ENCODE measurements at places on chromosomes 1 and 21.

GRCh38 chr1:44281962-44282703 is 68.9 kb downstream of the DMAP1 start:
- DNase-seq = no peak

DNA sequence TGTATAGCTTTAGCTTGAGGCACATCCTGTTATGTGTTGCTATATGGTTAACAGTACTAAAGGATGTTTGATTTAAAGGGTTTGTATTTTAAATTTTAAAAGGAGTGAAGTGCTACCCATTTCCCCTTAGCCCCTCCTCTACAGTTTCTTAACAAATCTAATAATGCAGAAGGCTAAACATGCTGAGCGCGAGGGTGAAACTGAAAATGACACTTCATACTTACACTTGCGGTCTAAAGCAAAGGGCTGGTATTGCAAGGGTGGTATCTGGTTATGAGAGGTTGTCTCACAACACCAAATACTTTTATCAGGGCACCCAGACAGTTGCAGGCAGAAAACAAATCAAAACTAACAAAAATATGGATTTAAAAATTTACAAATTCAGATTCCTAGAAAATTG is 172.3 kb downstream of the SIPA1L2 start:
- no peak for DNase-seq

GRCh38 chr1:170604065-170604464 is 59.9 kb upstream of the PRRX1 start:
- DNase-seq = no peak

- no peak for DNase-seq
Observed at GRCh38 chr1:6521536-6521935, 30.1 kb upstream of the PLEKHG5 start.

- DNase-seq = no peak
Observed at GRCh38 chr1:113976609-113977278, 2.5 kb upstream of the OLFML3 start.

DNA sequence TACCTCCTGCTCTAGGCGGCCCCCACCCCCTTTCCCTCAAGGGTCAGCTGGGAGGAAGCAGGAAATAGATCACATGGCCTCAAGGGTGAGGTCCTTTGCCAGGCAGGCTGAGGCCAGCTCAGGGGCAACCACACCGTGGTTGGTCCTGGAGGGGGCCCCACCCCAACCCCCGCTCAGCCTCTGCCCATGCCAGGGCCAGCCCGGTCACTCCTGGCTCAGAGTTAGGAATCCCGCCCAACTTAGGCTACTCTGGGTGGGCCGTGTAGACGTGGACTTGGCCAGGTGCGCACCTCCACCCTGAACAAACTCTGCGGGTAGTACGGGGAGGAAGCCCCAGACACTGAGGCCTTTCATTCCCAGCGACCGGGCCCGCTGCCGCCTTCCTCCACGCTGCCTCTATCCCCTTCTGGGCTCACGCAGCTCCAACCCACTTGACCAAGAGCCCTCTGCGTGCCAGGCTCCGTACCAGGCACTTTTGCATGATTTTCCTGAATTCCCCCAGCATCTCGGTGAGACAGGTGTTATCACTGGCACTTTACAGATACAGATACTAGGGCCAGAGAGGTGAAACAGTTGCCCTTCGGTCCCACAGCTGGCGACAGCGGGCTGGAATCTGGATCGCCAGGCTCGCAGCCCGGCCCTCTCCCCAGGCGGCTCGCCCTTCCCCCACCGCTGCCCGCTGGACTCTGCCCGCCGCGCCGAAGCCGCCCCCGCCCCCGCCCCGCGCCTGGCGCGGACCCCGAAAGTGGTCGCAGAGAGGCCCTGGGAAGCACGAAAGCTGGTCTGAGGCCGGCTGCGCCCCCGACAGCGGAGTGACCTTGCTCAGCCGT is 769 bp downstream of the GALE start:
- no peak for DNase-seq

DNA sequence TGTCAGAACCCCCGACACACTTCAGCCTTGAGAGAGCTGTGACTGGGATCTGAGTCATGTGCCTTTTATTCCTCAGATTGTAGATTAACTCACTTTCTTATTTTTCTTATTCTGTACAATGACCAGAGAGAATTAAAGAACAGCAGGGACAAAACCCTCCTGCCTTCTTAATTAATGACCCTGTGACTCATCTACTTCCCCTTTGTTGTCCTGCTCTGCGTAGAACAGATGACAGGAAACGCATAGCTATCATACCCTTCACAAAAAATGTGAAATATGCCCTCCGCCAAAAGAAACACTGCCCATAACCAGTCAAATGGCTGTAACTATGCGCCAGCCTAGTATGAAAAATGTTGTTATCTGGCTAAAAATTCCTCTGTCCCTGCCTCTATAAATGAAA is 9.1 kb upstream of the PADI2 start:
- no peak for DNase-seq

DNA sequence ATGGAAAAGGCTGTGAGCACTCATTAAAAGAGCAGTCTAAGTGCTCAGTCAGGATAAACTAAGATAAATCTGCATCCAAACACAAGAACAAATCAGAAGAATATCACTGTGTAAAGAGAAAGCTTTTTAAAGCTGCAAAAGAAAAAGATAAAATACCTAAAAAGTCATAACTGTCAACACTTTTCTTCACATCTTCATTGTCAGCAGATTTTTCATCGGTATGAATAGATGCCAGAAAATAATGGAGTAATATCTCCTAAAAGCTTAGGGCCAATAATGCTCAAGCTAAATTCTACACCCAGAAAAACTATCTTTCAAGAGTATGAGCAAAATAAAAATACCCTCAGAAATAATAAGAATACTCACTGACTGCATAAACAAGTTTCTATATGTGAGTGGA is 54.0 kb upstream of the PALMD start:
- no peak for DNase-seq

DNA sequence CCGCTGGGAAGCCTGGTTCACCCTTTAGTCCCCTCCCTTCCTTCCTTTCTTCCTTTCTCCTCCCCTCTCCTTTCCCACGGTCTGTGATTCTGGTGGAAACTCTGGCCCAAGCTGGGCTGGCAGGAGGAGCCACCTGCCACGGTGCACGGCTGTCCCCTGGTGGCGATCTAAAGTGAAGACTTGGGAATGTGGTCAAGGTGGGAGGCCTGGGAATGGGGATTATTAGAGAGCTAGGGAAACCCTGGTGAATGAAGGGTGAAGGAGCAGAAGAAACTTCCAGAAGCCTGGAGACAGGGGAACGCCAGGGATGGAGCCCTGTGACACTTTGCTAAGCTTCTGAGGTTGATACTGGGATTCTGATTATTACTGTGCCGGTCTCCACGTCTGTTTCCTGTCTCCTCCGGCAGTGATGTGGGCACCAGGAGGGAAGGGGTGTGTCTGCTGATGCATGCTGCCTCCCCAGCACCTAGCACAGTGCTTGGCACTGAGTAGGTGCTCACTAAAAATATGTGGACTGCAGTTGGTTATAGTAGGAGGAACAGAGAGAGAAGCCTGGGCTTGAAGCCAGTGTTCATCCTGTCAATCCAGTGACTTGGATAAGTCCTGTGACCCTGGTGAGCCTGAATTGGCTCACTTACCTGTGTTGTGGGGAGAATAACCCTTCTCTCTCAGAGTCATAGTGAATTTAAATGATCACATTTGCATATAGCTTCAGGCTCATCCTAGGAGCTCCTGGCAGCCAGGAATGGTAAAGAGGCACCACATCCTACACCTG is 71.2 kb upstream of the NBPF3 start:
- DNase-seq = no peak

DNA sequence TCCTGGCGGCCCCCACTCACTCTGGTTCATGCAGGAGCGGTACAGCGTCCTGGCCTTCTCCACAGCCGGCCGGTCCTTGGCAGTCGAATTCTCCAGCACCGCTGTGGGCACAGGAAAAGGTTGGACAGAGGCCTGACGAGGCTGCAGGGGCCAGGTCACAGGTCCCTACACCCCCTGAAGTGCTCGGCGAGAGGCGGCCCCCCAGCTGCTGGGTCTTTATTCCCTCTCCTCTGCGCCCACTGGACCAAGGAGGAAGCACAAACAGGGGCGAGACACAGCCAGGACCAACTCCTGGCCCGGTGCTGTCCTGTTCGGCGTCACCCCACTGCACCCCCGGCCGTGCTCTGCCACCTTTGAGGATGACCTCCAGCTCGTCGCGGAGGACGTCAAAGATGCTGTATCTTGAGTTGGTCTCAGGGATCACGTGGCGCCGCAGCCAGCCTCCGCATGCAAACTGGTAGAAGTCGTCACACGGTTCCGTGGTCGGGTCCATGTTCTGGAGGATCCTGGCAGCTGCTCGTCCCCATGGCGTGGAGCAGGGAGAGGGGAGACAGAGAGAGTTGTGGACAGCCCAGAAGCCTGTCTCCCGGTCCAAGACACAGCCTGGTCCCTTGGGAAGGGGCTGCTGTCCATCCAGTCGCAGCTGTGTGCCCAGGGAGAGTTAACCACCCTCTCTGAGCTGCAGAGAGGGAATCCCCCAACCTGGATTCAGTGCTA is 22.9 kb downstream of the PRXL2B start:
- no peak for DNase-seq

GRCh38 chr1:162011337-162012012 is 12.2 kb downstream of the OLFML2B start:
- DNase-seq = no peak

DNA sequence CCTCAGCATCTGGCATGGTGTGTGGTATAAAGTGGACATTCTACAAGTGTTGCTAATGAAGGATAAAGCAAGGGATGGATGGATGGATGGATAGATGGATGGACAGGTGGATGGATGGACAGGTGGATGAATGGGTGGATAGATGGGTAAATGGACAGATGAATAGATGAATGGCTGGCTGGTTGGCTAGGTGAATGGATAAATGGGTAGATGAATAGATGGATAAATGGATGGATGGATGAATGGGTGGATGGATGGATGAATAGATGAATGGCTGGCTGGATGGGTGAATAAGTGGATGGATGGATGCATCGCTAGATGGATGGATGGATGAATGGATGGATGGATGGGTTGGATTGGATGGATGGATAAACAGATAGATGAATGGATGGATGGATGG is 66.2 kb downstream of the SUSD4 start:
- DNase-seq = no peak

GRCh38 chr1:64727861-64728260 is 17.0 kb upstream of the RAVER2 start:
- no peak for DNase-seq

- peak; percentile 51 for DNase-seq
Observed at GRCh38 chr21:41878831-41879189, 334 bp downstream of the PRDM15 start.

DNA sequence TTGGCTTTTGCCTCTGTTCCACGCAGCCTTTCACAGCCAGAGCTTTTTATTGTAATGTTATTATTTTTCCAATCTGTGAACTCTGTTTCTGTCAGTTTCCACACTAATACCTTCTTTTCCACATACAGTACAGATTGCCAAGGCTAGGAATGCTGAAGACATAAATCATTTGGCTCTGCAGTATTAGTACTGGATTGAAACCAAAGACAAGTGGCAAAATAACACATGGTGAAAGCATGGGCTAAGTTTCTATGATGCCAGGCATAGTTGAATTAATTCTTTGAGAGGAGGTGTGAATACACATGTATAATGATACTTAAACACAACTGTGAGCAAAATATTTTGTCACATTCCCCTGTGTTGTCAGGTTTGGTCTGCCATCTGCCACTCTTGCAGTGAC is 73.5 kb downstream of the TMEM200B start:
- DNase-seq = no peak

- no peak for DNase-seq
Observed at GRCh38 chr1:59290193-59290949, 6.5 kb upstream of the FGGY start.

DNA sequence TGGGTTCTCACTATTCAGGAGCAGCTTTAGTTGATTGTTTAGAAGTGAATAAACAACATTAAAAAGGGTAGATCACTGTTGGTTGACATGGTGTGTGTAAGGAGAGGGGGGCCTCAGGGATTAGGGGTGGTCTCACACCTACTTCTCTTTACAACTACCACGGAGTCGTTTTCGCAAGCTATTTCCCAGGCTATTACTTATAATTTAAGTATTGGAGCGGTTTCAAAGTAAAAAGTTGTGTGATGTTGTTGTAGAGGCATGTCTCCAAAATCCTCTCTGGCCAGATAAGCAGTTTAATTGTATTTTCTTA is 1.3 kb downstream of the GPSM2 start:
- DNase-seq = no peak

DNA sequence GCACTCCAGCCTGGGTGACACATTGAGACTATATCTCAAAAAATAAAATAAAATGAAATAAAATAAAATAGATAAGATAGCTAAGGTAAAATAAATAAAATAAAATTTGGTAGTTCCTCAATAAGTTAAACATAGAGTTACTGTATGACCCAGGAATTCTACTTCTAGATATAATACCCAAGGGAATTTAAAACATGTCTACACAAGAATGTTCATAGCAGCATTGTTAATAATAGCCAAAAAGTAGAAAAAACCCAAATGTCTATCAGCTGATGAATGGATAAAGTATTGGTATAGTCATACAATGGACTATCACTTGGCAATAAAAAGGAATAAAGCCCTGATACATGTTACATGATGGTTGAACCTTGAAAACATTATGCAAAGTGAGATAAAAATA is 47.8 kb downstream of the CEP350 start:
- DNase-seq = no peak

DNA sequence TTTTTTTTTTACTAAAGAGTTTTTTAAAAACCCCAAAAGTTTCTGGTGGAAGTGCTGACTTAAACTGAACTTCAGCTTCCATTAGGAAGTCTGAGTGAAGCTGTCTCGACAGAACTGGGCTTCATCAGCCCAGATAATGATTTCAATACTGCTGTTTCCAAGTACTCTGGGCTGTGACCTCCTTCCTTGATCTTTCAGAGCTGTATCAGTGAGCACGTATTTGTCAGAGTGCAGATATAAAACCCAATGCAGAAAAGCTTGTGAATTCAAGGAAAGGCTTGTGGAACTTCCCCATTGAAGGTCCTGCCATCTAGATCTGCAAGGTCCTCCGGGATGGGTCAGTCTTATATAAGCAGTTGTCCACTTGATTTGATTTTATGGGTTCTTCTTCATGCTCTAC is 50.1 kb upstream of the RGS21 start:
- DNase-seq = no peak

GRCh38 chr1:101144671-101145448 is 92.0 kb upstream of the S1PR1 start:
- no peak for DNase-seq

DNA sequence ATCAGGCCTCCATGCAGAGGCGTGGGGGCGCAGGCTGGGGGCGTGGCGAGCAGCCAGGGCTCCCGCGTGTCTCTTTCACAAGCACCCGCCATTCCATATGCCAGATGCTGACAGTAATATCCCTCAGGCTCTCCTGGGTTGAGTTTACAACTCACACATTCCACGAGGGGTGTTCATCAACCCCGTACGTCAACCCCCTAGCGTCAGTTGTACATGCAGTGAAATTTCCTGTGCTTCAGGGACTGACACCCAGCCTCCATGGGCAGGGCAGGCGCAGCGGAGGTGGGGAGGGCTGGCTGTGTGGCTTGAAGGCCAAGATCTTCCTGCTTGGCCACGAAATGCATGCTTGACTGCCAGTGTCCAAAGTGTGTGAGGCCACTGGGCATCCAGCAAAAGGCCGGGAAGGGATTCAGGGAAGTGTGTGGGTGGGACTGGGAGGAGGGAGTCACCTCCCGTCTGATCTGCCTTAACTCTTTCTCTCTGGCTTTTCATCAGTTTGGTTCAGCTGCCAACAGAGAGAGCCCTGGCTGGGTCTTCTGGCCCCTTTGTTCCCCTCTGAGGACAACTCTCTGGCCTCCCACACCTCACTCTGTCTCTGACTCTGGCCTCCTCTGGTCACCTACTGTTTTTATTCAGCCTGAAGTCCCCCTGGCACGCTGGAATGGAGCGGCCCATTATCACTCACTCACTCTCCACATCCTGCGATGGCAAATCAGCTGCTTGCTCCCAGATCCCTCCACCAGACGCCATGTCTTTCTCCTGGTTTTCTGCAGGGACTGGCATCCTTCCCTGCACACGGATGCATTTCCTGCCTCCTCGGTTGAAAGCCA is 33.8 kb downstream of the CLIC6 start:
- no peak for DNase-seq

All from stimulated activated CD8-positive, alpha-beta memory T cell treated with anti-CD3 and anti-CD28 coated beads, Interleukin-7, amount 100 ng/mL, for 1 hour (primary cell).